ENCODE measurements at places on chromosomes 6 and 20. TPM values are rescaled to one million over a fixed set of nuclear protein-coding genes. Genes with fewer than 3 reads are reported as not detected.

GRCh38 chr6:130381459-130382380 lies 15.9 kb downstream of the TMEM200A start:
- no peak for DNase-seq

The MCCD1 gene
- not detected for total RNA-seq

- DNase-seq = no peak
Measured at GRCh38 chr6:52575502-52575892, 1.4 kb downstream of the TRAM2 start.

DNA sequence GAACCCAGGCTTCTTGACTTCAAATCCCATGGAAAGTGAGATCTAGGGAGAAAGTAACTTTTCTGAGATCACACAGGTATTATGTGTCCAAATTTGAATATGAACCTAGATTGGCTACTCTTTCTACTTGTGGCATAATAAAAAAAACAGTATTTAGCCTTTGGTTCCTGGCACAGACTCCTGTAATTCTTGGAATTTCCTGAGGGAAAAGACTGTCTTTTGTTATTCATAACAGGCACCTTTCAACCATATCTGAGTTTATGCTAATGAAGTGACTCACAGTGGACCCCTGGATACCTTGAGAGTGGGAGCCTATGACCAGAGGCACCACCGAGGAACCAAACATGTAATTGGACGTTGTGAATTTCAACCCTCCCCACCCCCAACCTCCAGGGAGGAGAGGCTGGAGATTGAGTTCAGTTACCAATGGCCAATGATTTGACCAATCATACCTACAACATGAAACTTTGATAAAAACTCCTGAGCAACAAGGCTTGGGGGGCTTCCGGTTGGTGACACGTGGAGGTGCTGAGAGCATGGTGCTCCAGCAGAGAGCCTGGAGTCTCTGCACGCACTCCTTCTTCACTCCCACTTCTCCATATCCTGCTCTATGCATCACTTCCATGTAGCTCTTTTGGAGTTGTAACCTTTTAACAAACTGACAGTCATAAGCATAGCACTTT lies 48.8 kb downstream of the LAMA4 start:
- no peak for DNase-seq

DNA sequence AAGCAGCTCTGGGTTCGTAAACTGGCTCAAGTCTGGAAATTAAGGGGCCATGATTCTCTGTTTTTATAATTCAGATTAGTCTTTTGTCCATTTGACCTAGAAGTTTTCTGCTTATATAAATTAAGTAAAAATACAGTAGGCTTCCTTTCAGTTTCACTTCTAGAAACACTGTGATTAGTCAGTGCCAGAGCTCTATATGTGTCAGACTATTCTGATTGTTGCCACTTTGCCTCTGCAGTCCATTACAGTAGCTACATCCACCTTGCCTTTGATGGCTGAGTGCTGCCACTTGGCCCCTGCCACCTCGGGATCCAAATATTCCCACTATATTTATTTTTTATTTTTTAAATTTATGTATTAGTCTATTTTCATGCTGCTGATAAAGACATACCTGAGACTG lies 7.9 kb downstream of the ZC2HC1B start:
- DNase-seq = no peak

DNA sequence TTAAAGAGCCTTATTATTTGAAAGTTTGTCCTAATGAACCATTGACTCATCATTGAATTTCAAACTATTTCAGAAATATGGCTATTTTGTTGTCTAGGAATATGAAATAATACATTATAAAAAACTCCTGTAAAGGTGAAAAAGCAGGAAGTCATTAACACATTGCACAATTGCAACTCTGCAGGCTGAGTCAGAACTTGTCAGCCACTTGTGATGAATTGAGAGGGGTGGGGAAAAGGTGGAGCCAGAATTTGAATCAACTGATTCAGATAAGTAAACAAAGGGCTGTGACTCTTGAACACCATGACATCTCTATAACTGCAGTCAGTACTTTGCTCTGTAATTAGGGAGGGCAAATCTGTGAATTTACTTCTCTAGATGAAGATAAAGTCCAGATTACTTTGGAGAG lies 6.0 kb downstream of the C6orf141 start:
- DNase-seq = no peak

GRCh38 chr6:356828-357251 lies 34.7 kb upstream of the IRF4 start:
- DNase-seq = peak; percentile 33

DNA sequence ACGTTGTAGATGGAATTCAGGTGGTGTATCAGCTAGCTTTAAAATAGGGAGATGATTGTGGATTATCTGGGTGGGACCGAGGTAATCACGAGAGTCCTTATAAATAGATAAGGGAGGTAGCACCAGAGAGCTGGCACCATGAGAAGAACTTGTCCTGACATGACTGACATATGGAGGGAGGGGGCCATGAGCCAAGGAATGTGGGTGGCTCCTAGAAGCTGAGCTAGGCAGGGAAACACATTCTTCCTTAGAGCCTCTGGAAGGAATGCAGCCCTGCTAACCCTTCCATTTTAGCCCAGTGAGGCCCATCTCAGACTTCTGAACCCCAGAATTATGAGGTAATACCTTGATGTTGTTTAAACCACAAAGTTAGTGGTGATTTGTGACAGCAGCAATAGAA lies 321.1 kb upstream of the SULF2 start:
- no peak for DNase-seq

The SRSF12 gene
- 2.5 TPM for total RNA-seq

GRCh38 chr20:54368570-54368969 lies 106.8 kb upstream of the DOK5 start:
- DNase-seq = no peak

DNA sequence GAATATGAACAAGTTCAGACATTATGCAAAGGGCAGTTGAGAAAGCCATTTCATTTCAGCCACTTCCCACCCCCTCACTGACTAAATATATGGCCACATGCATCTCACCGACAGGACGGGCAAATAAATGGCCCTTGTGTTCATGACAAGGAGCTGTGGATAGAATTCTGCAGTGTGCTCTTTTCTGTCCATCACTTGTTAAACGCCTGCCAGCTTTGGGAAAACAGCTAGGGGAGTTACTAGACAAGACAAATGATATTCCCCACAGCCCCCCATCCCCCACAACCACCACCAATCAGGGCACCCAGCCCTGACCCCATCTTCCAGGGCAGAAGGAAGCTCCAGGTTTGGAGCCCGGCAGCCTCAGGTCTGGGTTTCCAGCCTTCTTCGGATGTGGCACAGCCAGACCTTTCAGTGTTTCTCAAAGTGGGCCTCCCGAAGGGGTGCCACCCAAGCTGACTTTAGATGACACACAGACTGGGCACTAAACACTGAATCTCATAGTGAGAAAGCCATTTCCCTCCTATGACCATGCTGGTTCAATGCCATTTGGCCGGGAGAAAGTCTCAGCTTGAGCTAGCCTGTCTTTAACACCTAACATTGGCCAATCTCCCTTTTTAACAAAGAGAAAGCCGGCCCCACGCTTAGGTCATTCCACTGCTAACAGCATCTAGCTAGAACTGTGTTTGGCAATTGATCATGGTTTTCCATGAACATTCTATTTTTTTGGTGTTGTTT lies 4.0 kb upstream of the RIPOR3 start:
- DNase-seq = no peak

DNA sequence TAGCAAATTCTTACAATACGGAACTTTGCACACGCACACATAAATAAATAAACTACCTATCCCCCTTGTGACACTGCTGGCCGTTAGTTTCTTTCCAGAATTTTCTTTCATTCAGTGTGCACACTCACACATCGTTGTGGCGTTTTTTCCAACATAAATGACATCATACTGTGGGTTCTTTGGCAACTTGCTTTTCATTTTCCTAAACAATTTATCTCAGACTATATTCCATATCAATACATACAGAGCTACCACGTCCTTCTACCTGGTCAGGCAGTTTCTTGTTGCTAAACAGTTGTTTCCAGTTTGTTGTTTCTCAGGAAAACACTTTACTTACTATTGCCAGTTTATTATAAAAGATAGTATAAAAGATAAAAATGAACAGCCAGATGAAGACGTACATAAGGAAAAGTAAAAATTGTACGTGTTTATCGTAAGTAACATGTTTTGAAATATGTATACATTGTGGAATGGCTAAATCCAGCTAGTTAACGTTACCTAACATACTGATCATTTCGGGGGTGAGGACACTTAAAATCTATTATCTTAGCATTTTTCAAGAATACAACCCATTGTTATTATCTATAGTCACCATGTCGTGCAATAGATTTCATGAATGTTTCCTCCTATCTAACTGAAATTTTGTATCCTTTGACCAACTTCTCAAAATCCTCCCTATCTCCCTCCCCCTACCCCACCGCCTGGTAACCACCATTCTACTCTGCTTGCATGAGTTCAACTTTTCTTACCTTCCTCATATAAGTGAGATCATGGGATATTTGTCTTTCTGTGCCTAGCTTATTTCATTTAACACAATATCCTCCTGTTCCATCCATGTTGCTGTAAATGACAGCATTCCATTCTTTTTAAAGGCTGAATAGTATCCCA lies 1.2 kb upstream of the TP53RK start:
- DNase-seq = no peak

- DNase-seq = no peak
Measured at GRCh38 chr6:57254055-57254717, 32.1 kb upstream of the RAB23 start.

DNA sequence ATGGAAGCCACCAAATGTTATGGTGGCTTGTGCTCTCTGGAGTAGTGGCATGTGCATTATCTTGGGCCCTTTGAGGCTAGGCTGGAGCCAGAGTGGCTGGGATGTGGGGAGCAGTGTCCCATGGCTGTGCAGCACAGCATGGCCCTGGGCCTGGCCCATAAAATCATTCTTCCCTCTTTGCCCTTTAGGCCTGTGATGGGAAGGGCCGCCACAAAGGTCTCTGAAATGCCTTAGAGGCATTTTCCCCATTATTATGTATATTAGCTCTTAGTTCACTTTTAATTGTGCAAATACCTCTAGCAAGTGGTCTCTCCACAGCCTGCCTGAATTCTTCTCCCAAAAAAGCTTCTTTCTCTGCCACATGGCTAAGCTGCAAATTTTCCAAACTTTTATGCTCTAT lies 297.3 kb upstream of the IRAK1BP1 start:
- no peak for DNase-seq

The CLDN20 gene
- total RNA-seq = not detected

- no peak for DNase-seq
Measured at GRCh38 chr6:90484903-90485302, 102.0 kb downstream of the MAP3K7 start.

GRCh38 chr6:33602180-33602579 lies 18.9 kb upstream of the ITPR3 start:
- no peak for DNase-seq

- DNase-seq = no peak
Measured at GRCh38 chr6:48184648-48185047, 73.7 kb upstream of the PTCHD4 start.

The TNF gene
- total RNA-seq = 0.56 TPM

DNA sequence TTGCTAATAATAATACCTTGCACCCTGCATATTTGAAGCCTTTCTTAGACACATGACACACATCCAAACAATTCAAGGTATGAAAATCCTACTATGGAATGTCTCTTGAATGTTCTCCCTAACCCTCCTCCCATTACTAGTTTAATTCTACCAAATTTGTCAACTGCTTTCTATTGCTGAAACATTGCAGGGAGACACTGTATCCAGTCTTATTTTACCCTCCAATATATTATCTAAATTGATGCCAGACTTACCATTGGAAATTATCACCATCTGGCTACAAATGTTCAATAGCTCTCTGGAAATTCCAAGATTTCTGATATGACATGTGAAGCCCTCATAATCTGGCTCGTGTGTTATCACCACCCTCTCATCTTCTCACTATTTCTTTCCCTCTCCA lies 1027.3 kb upstream of the CITED2 start:
- DNase-seq = no peak

DNA sequence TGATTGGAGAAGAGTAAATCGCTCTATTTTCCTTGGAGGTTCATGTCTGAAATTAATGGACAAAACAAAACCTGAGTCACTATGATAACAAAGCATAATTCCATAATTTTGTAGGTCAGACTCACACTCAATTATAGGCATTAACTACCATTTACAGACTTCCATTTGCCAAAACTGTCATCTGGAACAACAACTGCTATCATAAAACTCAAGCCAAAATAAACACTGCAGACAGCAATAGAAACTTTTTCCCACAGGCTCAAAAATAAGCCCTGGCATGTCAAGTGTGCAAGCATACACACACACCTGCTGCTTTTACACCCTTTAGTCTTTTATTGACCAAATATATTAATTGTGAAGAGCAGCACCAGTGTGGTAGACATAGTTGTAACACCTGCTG lies 7.1 kb downstream of the MRPS10 start:
- DNase-seq = no peak

The C2 gene
- 6.3 TPM for total RNA-seq

The EPB41L1 gene
- total RNA-seq = 23.4 TPM

The BEND6 gene
- total RNA-seq = 2.9 TPM

The PNPLA1 gene
- total RNA-seq = not detected

GRCh38 chr6:139944131-139944530 lies 569.7 kb upstream of the CITED2 start:
- DNase-seq = no peak

The BNIP5 gene
- not detected for total RNA-seq

GRCh38 chr6:135739288-135739687 lies 112.2 kb upstream of the PDE7B start:
- DNase-seq = no peak

- DNase-seq = no peak
Measured at GRCh38 chr6:39876826-39877225, 57.4 kb downstream of the MOCS1 start.

DNA sequence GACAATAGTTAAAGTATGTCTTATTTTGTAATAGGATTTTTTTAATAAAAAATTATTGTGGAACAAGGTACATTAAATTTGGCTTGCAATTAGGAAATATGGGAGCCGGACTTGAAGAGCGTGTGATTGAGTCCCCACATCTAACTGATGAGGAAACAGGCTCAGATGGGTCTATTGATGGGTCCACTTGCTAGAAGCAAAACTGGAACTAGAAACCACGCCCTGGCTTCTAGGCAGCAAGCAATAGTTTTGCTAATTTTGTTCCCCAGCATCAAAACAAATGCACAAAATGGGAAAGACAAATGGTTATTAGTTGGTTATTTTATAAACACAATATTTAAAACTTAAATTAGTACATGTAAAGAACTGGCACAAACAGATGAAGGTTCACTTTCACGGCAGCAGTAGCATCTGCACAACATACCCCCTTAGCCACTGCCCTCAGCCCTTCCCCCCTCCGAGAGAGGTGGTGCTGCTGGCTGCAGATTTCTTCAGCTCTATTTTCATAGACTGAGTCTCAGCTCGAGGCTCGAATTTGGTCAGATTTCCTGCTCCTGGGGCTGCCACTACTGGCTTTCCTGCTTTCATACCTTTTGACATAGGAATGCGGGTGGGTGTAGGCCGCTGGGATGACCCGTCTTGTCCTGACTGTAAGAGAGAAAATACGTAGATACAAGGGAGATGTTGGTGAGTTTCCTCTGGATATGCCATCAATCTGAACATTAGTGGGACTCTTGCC lies 23.8 kb upstream of the TMEM30A start:
- DNase-seq = no peak

The ZBTB46 gene
- 54.9 TPM for total RNA-seq
